ENCODE measurements at places on chromosomes 12 and 14. TPM values are rescaled to one million over a fixed set of nuclear protein-coding genes. Genes with fewer than 3 reads are reported as not detected.

Gene CPNE6
- not detected for total RNA-seq

- no peaks in the 10 kb centered on the region for H3K36me3 ChIP-seq
- no peaks in the 10 kb centered on the region for H3K27me3 ChIP-seq
- H3K27ac ChIP-seq = no peak overlapping the region
- no peak overlapping the region for H3K4me3 ChIP-seq
- no peak for DNase-seq
Observed at GRCh38 chr14:20179218-20179617, 11.5 kb upstream of the OR11G2 start.

- H3K36me3 ChIP-seq = no peaks in the 10 kb centered on the region
- no peaks in the 10 kb centered on the region for H3K4me1 ChIP-seq
- H3K4me3 ChIP-seq = no peak overlapping the region
- H3K27ac ChIP-seq = no peak overlapping the region
Observed at GRCh38 chr12:81143057-81143456, 65.2 kb downstream of the ACSS3 start.

Gene HVCN1
- 0.71 TPM for total RNA-seq

GRCh38 chr14:85921241-85921640 lies 391.3 kb downstream of the FLRT2 start:
- no peaks in the 10 kb centered on the region for H3K36me3 ChIP-seq
- no peak overlapping the region for H3K27ac ChIP-seq
- no peaks in the 10 kb centered on the region for H3K27me3 ChIP-seq
- H3K4me3 ChIP-seq = no peak overlapping the region
- no peaks in the 10 kb centered on the region for H3K4me1 ChIP-seq

DNA sequence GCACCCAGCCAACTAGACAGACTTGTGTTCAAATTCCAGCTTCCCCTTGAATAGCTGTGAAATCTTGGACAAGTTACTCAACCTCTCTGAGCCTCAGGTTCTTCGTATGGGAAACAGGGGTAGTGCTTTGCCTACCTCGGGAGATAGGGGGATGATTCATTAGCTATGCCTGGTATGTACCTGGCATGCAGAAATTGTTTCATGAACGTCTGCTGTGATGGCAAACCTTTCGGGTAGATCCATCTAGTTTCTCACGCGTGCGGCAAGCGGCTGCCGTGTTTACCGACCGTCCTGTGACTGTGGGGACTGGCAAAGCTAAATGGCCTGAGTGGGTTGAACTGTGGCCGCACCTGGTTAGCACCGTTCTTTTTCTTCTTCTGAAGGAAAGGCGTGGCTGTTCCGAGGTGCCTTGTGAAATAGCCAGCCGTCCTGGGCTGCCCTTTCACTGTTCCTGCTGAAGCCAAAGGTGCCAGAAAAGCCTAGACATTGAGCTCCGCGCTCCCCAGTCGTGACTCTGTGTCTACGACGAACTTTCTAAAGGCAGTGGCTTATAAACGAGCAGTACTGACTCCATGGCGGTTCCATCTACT lies 40.6 kb upstream of the MED13L start:
- H3K36me3 ChIP-seq = no peaks in the 10 kb centered on the region
- no peaks in the 10 kb centered on the region for H3K4me1 ChIP-seq
- H3K4me3 ChIP-seq = no peak overlapping the region
- no peak for DNase-seq
- H3K27ac ChIP-seq = no peak overlapping the region

- peak overlapping the region; percentile 67 for H3K4me3 ChIP-seq
- H3K27ac ChIP-seq = peak overlapping the region; percentile 64
- peaks cover 30% of the 10 kb centered on the region for H3K4me1 ChIP-seq
- peaks cover 39% of the 10 kb centered on the region for H3K36me3 ChIP-seq
- peak; percentile 60 for DNase-seq
- H3K27me3 ChIP-seq = peaks cover 22% of the 10 kb centered on the region
Observed at GRCh38 chr14:20630340-20631022, 11.0 kb downstream of the OR6S1 start.

DNA sequence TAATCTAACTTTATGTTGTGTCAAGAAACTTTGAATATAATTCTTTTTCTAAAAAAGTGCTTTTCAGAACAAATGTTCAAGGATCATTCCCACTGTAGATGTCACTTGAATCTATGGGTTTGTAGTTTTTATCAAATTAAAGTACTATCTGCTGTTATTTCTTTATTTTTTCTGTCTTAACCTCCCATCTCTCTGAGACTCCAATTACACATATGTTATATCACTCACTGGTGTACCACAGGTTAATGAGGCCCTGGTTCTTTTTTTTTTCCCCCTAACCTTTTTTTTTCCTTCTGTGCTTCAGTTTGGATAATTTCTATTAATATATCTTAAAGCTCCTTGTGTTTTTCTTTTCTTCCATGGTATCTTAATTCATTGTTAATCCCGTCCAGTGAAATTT lies 279.9 kb upstream of the RGS6 start:
- no peaks in the 10 kb centered on the region for H3K27me3 ChIP-seq
- no peaks in the 10 kb centered on the region for H3K36me3 ChIP-seq
- peaks cover 33% of the 10 kb centered on the region for H3K4me1 ChIP-seq

- peaks cover 56% of the 10 kb centered on the region for H3K4me1 ChIP-seq
- H3K36me3 ChIP-seq = peaks cover 48% of the 10 kb centered on the region
- H3K27ac ChIP-seq = peak within 1 kb of the TSS; percentile 83
- H3K27me3 ChIP-seq = no peaks in the 10 kb centered on the region
- peak within 1 kb of the TSS; percentile 86 for H3K4me3 ChIP-seq
Observed at GRCh38 chr12:111405859-111406473, at the start of gene SH2B3. SH2B3 (plus strand) TSS chr12:111405923; CDS start chr12:111418146, 12,223 bp downstream.

- H3K4me1 ChIP-seq = no peaks in the 10 kb centered on the region
- H3K27ac ChIP-seq = no peak overlapping the region
Observed at GRCh38 chr12:48832321-48833060, 14.2 kb downstream of the CACNB3 start.

Gene HCAR2
- total RNA-seq = not detected

Gene LMBR1L
- total RNA-seq = 26.4 TPM

GRCh38 chr12:85530456-85530855 lies 250.4 kb downstream of the ALX1 start:
- H3K27ac ChIP-seq = no peak overlapping the region
- no peaks in the 10 kb centered on the region for H3K36me3 ChIP-seq
- no peak for DNase-seq
- H3K4me3 ChIP-seq = no peak overlapping the region
- no peaks in the 10 kb centered on the region for H3K27me3 ChIP-seq

DNA sequence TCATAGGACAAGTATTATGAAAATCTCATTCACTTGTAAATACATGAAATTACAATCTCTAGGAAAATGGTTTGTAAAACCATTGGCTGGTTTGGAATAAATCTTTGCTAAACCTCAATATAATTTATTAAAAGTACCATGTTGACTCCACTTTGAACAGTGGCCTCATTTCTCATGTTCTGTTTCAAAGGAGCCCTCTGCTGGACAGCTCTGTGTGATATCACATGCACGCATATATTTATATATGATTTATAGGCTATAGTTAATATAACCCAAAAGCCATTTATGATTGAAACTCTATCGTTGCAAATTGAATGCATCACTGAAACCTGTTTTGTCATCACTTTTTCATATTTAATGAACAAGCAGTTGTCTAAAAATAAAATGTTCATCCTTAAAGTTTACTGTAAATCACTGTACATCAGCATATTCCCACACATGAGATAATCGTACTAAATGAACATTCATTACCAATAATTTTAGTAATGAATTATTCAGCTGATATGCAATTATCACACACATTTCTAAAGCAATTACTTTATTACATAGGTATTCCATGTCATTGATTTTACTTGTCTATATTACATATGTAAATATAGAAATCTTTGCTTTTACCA lies 493.8 kb downstream of the NPAS3 start:
- H3K27me3 ChIP-seq = no peaks in the 10 kb centered on the region
- H3K4me1 ChIP-seq = no peaks in the 10 kb centered on the region
- H3K27ac ChIP-seq = no peak overlapping the region
- H3K36me3 ChIP-seq = no peaks in the 10 kb centered on the region
- H3K4me3 ChIP-seq = no peak overlapping the region

DNA sequence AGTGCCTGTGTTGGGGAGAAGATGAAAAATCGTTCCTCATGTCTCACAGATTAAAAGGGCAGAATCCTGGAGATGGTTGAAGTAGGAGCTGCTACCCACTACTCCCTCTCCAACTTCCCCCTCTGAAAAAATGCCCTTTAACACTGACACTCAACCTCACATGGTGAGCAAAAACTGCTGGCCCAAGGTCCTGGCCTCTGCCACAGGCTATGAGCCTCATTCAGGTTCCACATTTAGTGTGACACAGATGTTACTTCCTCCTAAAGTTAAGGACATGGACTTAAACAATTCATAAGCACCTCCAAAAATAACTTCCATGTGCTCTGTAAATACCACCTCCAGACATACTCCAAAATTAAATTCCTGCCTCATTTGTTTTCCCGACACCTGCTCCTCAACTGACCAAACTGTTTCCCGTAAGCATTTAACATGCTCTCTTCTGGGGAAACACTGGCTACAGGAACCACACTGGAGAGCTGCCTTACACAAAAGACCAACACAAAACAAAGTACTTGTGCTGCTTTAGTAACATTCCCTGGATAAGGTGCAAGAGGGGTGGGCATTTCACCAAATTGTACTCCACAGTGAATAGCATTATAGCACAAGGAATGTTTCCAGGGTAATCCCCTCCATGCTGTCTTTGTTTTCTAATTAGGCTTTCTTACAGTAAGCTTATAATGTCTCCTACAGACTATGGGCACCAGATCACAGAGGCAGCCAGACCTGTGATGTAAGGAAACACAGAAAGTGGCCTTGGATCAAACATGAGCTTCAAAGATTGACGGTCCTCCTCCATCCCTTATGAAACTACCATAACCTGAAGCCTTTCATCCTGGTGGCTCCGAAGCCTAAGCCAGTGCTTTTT lies 57.0 kb downstream of the PHLDA1 start:
- no peak overlapping the region for H3K4me3 ChIP-seq
- no peak for DNase-seq
- H3K27me3 ChIP-seq = no peaks in the 10 kb centered on the region
- H3K27ac ChIP-seq = peak overlapping the region; percentile 70
- peaks cover 84% of the 10 kb centered on the region for H3K4me1 ChIP-seq

GRCh38 chr14:24255931-24256711 lies 6.9 kb downstream of the TGM1 start:
- no peak for DNase-seq
- H3K27me3 ChIP-seq = no peaks in the 10 kb centered on the region
- no peak overlapping the region for H3K27ac ChIP-seq
- H3K4me3 ChIP-seq = no peak overlapping the region
- no peaks in the 10 kb centered on the region for H3K36me3 ChIP-seq
- peaks cover 7% of the 10 kb centered on the region for H3K4me1 ChIP-seq

- no peak overlapping the region for H3K4me3 ChIP-seq
- no peak for DNase-seq
- no peaks in the 10 kb centered on the region for H3K27me3 ChIP-seq
Observed at GRCh38 chr14:96564389-96564788, 62.2 kb downstream of the PAPOLA start.

DNA sequence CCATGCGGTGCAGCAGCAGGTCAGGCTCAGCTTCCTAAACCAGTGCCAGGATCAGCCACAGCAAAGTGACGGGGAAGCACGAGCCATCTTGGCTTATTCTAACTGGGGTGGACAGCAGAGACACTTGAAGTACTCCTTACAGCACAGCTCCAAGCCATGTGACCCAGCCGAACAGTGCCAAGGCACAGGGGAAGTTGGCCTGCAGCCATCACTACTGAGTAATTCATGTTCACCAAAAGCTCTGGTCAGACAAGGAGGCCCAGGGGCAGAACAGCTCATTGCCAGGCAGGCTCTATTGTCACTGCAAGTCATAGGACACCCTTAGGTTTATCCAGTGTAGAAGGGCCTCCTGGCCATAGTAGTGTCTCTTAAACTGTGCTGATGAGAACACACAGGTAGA lies 23.4 kb upstream of the SLC35F4 start:
- peaks cover 17% of the 10 kb centered on the region for H3K27me3 ChIP-seq
- H3K4me3 ChIP-seq = no peak overlapping the region
- peak; percentile 26 for DNase-seq
- H3K27ac ChIP-seq = no peak overlapping the region
- no peaks in the 10 kb centered on the region for H3K36me3 ChIP-seq
- no peaks in the 10 kb centered on the region for H3K4me1 ChIP-seq

Gene GRIP1
- 47.4 TPM for total RNA-seq

- no peak overlapping the region for H3K27ac ChIP-seq
- H3K4me1 ChIP-seq = no peaks in the 10 kb centered on the region
- no peak for DNase-seq
Observed at GRCh38 chr12:13032164-13032563, 12.0 kb upstream of the FAM234B start.

- H3K27ac ChIP-seq = no peak within 1 kb of the TSS
- no peaks in the 10 kb centered on the region for H3K36me3 ChIP-seq
- H3K27me3 ChIP-seq = peaks cover 90% of the 10 kb centered on the region
- peaks cover 3% of the 10 kb centered on the region for H3K4me1 ChIP-seq
- no peak for DNase-seq
Observed at GRCh38 chr12:113471619-113472171, at the start of gene LHX5. LHX5 (minus strand) TSS chr12:113471871; CDS start chr12:113471498, 373 bp downstream.

DNA sequence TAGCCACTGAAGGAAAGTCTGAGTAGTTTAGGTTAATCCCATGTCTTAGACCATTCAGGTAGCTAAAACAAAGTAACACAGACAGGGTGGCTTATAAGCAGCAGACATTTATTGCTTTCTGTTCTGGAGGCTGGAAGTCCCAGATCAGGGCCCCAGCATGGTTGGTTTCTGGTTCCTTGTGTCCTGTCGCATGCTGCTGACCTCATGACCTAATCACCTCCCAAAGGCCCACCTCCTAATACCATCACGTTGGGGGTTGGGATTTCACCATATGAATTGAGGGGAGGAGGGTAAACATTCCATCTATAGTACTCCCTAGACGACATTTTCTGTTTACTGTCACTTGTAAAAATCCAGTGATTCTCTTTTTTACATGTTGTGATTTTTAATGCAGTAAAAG lies 148.6 kb downstream of the FBXL14 start:
- no peaks in the 10 kb centered on the region for H3K4me1 ChIP-seq
- no peaks in the 10 kb centered on the region for H3K27me3 ChIP-seq
- no peak for DNase-seq
- no peak overlapping the region for H3K4me3 ChIP-seq
- no peaks in the 10 kb centered on the region for H3K36me3 ChIP-seq
- H3K27ac ChIP-seq = no peak overlapping the region

GRCh38 chr14:66979101-66979974 lies 209.9 kb upstream of the GARIN2 start:
- H3K36me3 ChIP-seq = no peaks in the 10 kb centered on the region
- H3K4me1 ChIP-seq = no peaks in the 10 kb centered on the region
- H3K27me3 ChIP-seq = no peaks in the 10 kb centered on the region
- H3K27ac ChIP-seq = no peak overlapping the region
- DNase-seq = no peak

DNA sequence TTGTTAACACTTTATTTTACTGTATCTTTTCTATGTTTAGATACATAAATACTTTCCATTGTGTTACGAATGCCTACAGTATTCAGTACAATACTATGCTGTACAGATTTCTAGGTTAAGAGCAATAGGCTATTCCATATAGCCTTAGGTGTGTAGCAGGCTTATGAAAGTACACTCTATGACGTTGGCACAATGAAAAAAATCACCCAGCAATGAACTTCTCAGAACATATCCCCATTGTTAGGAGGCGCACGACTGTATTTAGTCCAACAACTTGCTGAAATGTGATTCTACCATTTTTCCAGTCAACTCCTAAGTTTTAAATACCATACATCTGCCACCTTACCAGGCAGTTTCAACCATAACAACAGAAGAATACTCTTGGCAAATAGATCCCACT lies 1.8 kb downstream of the PARP11 start:
- H3K4me3 ChIP-seq = no peak overlapping the region
- peaks cover 13% of the 10 kb centered on the region for H3K36me3 ChIP-seq
- no peaks in the 10 kb centered on the region for H3K27me3 ChIP-seq
- H3K4me1 ChIP-seq = peaks cover 8% of the 10 kb centered on the region
- H3K27ac ChIP-seq = no peak overlapping the region

Gene SGPP1
- total RNA-seq = 27.0 TPM
